ENCODE measurements at places on chromosomes 6 and 20.

- DNase-seq: no peak
Measured at GRCh38 chr6:26067367-26067766, 19.9 kb upstream of the HFE start.

GRCh38 chr20:34954904-34955230 is 739 bp downstream of the GSS start:
- DNase-seq: no peak

DNA sequence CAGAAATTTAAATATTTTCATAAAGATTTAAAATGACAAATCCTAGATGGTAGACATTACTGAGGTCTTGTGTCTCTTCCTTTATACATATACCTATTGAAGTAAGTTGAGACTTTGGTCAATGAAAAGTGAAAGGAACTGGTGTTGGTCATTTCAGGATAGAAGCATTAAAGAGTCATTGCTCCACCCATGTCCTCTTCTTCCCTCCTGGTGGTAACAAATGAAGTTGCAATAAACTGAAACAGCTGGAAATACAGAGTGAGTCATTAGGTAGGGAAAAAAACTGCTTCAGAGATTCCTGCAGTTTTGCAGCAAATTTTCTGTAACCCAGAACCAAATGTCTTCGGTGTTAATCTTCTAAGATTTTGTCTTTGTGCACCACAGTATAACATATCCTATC is 448.0 kb downstream of the EYS start:
- no peak for DNase-seq

- no peak for DNase-seq
Measured at GRCh38 chr20:42531508-42531961, 658.2 kb downstream of the PTPRT start.

GRCh38 chr6:79672631-79673111 is 41.5 kb downstream of the SH3BGRL2 start:
- no peak for DNase-seq

DNA sequence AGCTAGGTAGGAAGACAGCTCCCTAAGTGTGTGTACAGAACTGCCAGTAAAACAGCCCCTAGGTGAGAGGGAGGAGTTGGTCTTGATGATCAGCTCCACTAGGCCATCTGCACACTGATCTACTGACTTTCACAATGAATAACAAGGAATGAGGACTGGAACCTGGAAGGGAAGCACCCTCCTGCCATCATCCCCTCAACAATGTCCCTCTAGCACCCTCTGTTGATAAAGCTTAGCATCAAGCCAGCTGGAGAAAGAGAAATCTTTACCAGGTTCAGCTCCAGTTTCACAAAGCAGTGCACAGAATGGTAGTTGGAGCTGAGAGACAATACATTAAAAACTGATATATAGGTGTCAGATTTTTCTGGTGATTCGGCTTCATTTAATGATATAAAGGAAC is 57.2 kb upstream of the IRAK1BP1 start:
- DNase-seq: no peak

- no peak for DNase-seq
Measured at GRCh38 chr6:25883991-25884390, 9.9 kb upstream of the SLC17A3 start.

DNA sequence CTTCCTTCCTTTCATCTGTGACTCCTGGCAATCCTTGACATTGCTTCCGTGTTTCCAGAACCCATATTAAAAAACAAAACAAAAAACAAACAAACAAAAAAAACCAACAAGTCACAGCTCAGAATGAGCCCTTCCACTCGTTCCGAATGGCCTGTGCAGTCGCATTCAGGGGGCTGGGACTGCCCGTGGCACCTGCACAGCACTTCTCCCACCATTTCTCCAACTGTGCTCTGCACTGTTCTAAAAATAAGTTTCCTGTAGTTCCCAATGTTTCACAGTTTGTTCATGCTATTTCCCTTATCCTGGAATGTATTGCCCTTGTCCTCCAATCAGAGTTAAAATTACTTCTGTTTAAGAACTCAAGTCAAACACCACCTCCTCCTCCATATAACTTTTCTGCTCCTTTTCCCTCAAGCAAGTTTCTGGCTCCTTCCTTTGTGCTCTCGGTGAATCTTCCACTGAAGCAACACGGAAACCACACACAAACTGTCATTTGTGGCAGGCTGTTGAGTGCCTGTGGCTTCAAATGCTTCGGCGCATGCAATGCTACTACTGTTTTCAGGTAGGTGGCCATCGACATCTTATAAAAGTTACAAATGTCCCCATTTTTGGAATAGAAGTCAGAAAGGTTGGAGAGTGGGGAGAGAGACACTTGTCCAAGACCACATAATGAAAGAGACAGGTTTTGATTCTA is 57.7 kb downstream of the PDE10A start:
- DNase-seq: no peak

GRCh38 chr20:17494201-17494600 is 37.0 kb downstream of the BFSP1 start:
- DNase-seq: no peak

- DNase-seq: no peak
Measured at GRCh38 chr20:62622877-62623487, 19.3 kb upstream of the SLCO4A1 start.

GRCh38 chr6:43105538-43106222 is 29.6 kb downstream of the PTK7 start:
- no peak for DNase-seq

GRCh38 chr6:146240807-146241206 is 211.9 kb downstream of the GRM1 start:
- DNase-seq: no peak

DNA sequence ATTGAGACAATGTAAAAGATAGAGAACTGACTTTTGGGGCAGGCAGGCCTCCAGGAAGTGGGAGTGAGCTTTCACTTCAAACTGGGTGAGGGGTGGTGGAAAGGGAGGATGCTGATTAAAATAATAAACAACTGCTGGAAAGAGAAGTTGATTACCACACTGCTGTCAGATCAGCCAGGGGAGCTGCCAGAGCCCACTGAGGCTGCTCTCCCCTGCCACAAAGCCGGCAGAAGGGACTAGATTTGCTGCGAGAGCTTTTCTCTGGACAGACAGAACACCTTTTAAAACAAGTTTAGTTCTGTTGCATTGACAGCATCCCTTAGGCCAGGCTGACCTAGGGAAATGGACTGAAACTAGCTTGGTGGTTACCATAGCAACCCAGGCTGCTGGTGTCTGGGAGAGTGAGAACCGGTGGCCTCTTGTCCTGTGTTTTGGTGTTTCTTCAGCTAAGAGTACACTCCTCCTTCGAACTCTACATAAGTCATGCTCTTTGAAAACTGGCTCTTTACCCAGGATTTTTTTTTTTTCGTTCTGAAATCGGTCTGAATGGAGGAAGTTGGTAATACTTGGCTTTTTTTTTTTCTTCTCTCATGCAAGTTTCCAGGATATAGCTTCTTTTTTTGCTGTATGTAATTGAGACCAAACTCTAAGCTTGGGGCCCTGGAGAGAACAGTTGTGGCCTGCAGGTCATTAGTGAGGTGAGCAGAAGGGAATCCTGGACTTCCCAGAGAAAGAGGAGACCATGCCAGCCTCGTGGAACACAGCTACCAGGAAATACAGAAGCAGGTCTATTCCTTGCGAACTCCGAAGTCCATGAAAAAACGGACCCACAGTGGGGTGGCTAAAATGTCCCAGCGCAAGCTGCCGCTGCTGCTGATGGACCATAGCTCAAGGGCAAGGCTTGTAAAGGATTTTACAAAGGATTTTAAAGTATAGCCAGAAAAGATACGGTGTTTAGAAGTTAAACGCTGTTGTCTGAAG is 374.4 kb downstream of the UTRN start:
- no peak for DNase-seq

- DNase-seq: no peak
Measured at GRCh38 chr6:7129784-7130569, 22.2 kb downstream of the RREB1 start.
